ENCODE measurements at places on chromosomes 7 and 10.

GRCh38 chr7:124310934-124311390 is 278.1 kb upstream of the TMEM229A start:
- no peak for DNase-seq
- no peaks in the 10 kb centered on the region for H3K36me3 ChIP-seq
- H3K27me3 ChIP-seq, result no peaks in the 10 kb centered on the region
- no peak overlapping the region for H3K4me3 ChIP-seq

- peaks cover 70% of the 10 kb centered on the region for H3K36me3 ChIP-seq
- no peak overlapping the region for H3K4me3 ChIP-seq
- no peak overlapping the region for H3K27ac ChIP-seq
- H3K4me1 ChIP-seq, result peaks cover 32% of the 10 kb centered on the region
- H3K27me3 ChIP-seq, result no peaks in the 10 kb centered on the region
Observed at GRCh38 chr10:128064108-128064969, 61.9 kb downstream of the MKI67 start.

DNA sequence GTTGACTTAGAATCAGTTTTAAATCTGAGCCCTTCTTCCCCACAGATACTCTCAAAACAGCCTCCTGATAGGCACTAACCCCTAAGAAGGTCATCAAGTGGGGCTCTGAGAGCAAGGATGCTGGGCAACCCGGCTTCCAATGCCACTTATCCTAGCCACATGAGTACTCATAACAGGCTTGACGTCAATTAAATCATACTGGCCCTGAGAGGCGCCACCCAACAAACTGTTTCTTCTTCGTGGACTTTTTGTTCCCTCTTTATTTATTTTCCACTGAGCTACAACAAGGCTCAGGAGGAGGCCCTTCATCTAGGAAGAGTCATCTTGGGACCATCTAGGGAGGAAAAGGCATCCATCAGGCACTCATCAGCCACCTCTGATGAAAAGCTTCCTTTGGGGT is 255.9 kb downstream of the KCNMA1 start:
- no peaks in the 10 kb centered on the region for H3K36me3 ChIP-seq
- no peak for DNase-seq
- H3K4me1 ChIP-seq, result no peaks in the 10 kb centered on the region
- H3K27ac ChIP-seq, result no peak overlapping the region
- no peaks in the 10 kb centered on the region for H3K27me3 ChIP-seq

- H3K36me3 ChIP-seq, result no peaks in the 10 kb centered on the region
- H3K4me1 ChIP-seq, result peaks cover 10% of the 10 kb centered on the region
- H3K27ac ChIP-seq, result no peak overlapping the region
- H3K27me3 ChIP-seq, result no peaks in the 10 kb centered on the region
Observed at GRCh38 chr7:3923307-3923918, 622.4 kb downstream of the SDK1 start.

DNA sequence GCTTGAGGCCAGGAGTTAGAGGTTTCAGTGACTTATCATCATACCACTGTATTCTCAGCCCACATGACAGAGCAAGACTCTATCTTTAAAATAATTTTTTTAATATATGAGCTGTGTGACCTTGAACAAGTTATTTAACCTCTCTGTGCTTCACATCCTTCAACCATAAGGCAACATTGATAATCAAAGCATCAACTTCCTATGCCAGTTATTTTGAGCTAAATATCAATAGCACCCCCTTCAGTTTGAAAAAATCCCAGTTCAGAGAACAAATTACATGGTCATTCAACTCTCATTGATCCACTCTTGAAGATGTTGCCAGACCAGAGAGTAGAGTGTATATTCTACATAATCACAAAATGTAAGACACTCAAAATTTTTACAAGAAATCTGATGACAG is 53.0 kb downstream of the ASNS start:
- no peaks in the 10 kb centered on the region for H3K4me1 ChIP-seq
- no peaks in the 10 kb centered on the region for H3K27me3 ChIP-seq
- H3K36me3 ChIP-seq, result no peaks in the 10 kb centered on the region
- H3K27ac ChIP-seq, result no peak overlapping the region

- no peak for DNase-seq
- peak overlapping the region; percentile 72 for H3K27ac ChIP-seq
- no peaks in the 10 kb centered on the region for H3K27me3 ChIP-seq
- peaks cover 14% of the 10 kb centered on the region for H3K4me1 ChIP-seq
- no peak overlapping the region for H3K4me3 ChIP-seq
Observed at GRCh38 chr10:30182191-30183054, 123.0 kb upstream of the JCAD start.

DNA sequence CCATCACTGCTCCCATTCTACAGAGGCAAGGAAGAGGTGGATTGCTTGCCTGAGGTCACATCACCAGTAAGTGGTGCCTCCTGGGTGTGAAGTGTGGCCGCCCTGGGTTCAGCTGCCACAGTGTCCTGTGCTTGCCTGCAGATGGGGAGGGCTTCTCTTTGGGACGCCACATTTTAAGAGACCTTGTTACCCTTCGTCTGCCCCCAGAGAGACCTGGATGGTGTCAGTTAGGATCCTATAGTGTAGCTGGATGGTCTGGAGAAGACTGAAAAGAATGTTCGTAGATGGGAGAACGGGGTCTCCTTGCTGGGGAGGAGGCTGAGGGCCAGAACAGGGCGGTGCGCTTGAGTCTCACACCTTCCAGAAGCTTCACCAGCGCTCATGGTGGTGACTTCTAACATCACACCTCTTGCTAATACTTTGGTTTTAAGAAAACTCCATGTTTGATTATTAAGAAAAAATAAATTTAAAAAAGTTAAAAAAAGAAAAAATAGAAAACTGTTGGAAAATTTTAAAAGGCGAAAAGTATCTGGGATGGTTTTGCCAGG is 2.3 kb downstream of the DOCK1 start:
- H3K27me3 ChIP-seq, result peaks cover 11% of the 10 kb centered on the region
- no peak for DNase-seq
- H3K36me3 ChIP-seq, result peaks cover 9% of the 10 kb centered on the region
- peaks cover 25% of the 10 kb centered on the region for H3K4me1 ChIP-seq
- H3K4me3 ChIP-seq, result no peak overlapping the region

DNA sequence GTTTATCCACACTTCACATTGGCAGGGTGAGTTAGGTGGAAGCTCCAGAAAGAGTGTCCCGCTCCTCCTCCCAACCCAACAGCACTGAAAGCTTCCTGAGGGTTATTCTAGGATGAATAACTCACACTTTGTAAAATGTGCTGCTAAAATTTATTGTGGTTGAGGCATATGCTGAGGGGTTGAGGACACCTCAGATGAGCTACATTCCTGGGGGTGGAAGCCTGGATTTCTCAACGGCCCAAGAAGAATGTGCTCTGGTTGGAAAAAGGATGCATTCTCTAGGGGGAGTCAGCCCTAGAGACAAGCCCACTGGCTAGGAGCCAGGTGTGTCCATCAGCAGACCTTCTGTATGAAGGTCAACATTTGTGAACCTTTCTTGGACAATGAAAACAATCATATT is 91.5 kb upstream of the PDE1C start:
- no peaks in the 10 kb centered on the region for H3K27me3 ChIP-seq
- no peak for DNase-seq
- no peak overlapping the region for H3K27ac ChIP-seq
- H3K4me1 ChIP-seq, result no peaks in the 10 kb centered on the region
- no peak overlapping the region for H3K4me3 ChIP-seq

DNA sequence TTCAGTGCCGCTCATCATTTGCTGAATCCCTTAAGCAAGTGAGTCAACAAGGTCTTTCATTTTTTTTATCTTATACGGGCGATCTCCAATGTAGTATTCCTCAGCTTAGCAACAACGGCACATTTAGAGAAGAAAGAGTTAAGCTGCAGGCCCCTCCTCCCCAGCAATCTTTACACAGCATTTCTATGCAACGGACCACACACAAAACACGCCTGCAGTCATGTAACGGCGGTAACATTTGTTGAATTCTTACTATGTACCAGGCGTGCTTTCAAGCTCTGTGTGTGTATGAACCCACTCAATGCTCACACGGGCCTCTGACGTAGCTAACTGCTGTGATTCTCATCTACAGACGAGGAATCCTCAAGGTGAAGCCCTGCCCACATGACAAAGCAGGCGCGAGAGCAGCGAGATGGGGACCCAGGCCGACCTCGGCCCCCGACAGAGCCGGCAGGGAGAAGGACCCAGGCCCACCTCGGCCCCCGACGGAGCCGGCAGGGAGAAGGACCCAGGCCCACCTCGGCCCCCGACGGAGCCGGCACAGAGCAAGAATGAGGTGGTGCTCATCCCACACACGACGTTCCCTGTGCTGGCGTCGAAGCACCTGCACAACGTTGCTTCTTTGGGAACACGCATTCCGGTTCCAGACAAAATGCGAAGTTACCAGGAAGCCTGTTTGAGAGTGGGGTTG is 240.7 kb downstream of the ZMYND11 start:
- no peak overlapping the region for H3K4me3 ChIP-seq
- H3K36me3 ChIP-seq, result peaks cover 18% of the 10 kb centered on the region
- no peaks in the 10 kb centered on the region for H3K27me3 ChIP-seq
- DNase-seq, result no peak

DNA sequence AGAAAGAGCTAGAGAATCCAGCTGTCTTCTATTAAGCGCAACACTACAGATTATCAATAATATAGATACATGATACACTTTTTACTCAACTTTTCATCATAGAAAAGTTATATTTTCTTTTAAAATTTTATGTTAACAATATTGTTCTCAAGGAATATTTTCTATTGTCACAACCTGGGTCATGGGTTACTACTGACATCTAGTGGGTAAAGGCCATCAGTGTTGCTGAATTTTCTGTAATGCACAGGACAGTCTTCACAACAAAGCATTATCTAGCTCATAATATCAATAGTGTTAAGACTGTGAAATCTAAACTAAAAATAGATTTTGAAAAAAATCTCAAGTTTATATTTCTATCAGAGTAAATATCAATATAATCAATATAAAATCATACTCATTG is 209.8 kb downstream of the ZNF33B start:
- H3K4me3 ChIP-seq, result no peak overlapping the region
- no peak for DNase-seq
- no peaks in the 10 kb centered on the region for H3K27me3 ChIP-seq
- H3K27ac ChIP-seq, result no peak overlapping the region

DNA sequence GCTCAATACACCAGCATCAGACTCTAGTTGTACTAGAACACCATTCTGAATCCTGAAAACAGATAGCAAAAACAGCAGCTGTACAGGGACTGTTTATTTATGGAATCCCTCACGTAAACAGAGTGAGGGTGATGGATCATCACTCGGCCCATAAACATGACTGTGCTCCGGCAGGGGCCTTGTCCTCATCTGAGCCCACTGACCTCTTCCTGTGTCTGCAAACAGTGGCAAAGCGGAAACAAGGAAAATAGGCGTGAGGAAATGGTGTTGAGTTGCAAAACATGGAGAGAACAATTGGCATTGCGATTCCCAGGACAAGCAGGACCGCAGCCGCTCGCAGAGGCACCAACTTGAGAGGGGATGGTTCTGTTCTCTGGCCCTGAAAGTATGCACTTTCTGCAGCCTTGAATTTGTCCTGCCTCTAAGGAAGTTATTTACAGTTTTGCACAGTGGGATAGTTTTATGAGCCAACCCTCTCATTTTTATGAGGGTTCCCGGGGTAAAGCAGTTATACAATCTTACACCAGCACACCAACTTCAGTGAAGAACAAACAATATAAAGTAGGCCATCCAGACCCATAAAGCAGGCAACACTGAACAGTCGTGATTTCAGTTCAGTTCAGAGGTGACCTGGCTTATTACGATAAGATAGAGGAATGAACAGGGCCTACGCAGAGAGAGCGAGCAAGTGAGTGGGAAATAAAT is 248.0 kb upstream of the FZD8 start:
- H3K27me3 ChIP-seq, result no peaks in the 10 kb centered on the region
- no peak for DNase-seq
- H3K4me1 ChIP-seq, result peaks cover 3% of the 10 kb centered on the region
- H3K27ac ChIP-seq, result no peak overlapping the region

GRCh38 chr10:58853668-58854067 is 322.8 kb upstream of the PHYHIPL start:
- no peak overlapping the region for H3K27ac ChIP-seq
- no peak overlapping the region for H3K4me3 ChIP-seq
- no peaks in the 10 kb centered on the region for H3K27me3 ChIP-seq
- no peak for DNase-seq

GRCh38 chr7:123789206-123789784 is 40.5 kb upstream of the WASL start:
- DNase-seq, result no peak
- no peaks in the 10 kb centered on the region for H3K27me3 ChIP-seq
- H3K4me1 ChIP-seq, result no peaks in the 10 kb centered on the region
- H3K4me3 ChIP-seq, result no peak overlapping the region
- H3K27ac ChIP-seq, result no peak overlapping the region

- H3K27ac ChIP-seq, result no peak overlapping the region
- H3K27me3 ChIP-seq, result no peaks in the 10 kb centered on the region
- no peak overlapping the region for H3K4me3 ChIP-seq
- no peaks in the 10 kb centered on the region for H3K4me1 ChIP-seq
Observed at GRCh38 chr10:84693006-84693405, 364.6 kb downstream of the CCSER2 start.

DNA sequence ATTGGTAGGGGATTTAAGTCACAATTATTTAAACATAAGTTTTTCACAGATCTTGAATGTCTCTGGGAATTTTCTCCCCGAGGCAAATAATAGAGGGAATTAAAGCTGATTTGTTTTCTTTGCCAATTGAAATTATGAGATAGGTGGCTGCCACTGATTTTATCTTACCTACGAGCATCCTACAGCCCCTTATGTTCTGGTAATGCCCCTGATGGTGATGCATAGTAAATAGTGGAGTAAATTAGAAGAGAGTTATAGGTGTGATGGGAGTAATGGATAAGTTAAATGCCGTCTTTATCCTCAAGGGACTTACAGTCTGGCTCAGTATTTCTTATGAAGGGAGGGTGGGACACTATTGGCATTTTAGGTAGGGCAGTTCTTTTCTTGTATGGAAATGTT is 58.1 kb downstream of the HDAC9 start:
- no peaks in the 10 kb centered on the region for H3K4me1 ChIP-seq
- no peaks in the 10 kb centered on the region for H3K27me3 ChIP-seq
- no peak overlapping the region for H3K4me3 ChIP-seq
- H3K36me3 ChIP-seq, result no peaks in the 10 kb centered on the region
- H3K27ac ChIP-seq, result peak overlapping the region; percentile 66

DNA sequence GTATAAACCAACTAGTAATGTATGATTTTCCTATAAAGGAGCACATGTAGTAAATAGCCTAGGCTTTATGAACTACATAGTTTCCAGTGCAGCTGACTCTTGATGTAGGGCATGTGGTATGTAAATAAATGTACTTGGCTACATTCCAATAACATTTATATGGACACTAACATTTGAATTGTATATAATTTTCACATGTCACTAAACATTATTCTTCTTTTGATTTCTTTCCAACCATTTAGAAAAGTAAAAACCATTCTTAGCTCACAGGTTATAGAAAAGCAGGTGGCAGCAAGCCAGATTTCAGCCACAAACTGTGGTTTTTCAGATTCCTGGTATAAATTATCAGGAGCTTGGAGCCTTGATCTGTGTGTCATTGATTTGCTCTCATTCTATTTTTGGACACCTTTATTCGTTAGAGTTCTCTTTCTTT is 1182.0 kb downstream of the CNTNAP2 start:
- H3K4me3 ChIP-seq, result no peak overlapping the region
- no peaks in the 10 kb centered on the region for H3K4me1 ChIP-seq
- H3K27ac ChIP-seq, result no peak overlapping the region
- H3K27me3 ChIP-seq, result no peaks in the 10 kb centered on the region

- DNase-seq, result no peak
- H3K27ac ChIP-seq, result no peak overlapping the region
- H3K27me3 ChIP-seq, result peaks cover 3% of the 10 kb centered on the region
- peaks cover 11% of the 10 kb centered on the region for H3K36me3 ChIP-seq
Observed at GRCh38 chr10:69640196-69640980, 10.3 kb downstream of the FAM241B start.
